Spleen (tissue), 13 donors: ENCODE measurements at places on chromosomes 3 and 15. TPM values are rescaled to one million over a fixed set of nuclear protein-coding genes. Genes with fewer than 3 reads are reported as not detected.

- H3K4me3 ChIP-seq, result no peak overlapping the region
- H3K4me1 ChIP-seq, result no peaks in the 10 kb centered on the region
- no peak for DNase-seq
- no peak overlapping the region for H3K27ac ChIP-seq
Observed at GRCh38 chr3:80994085-80994665, 767.3 kb downstream of the GBE1 start.

IGF2BP2 gene
- 16.8 TPM for total RNA-seq

SEMA5B gene
- total RNA-seq, result 0.09 TPM

IL5RA gene
- total RNA-seq, result 0.40 TPM

GRCh38 chr3:61414456-61414855, 146.9 kb upstream of the PTPRG start:
- no peaks in the 10 kb centered on the region for H3K36me3 ChIP-seq
- no peaks in the 10 kb centered on the region for H3K4me1 ChIP-seq
- no peak overlapping the region for H3K4me3 ChIP-seq
- no peak overlapping the region for H3K27ac ChIP-seq
- no peak for DNase-seq
- no peaks in the 10 kb centered on the region for H3K27me3 ChIP-seq

DNA sequence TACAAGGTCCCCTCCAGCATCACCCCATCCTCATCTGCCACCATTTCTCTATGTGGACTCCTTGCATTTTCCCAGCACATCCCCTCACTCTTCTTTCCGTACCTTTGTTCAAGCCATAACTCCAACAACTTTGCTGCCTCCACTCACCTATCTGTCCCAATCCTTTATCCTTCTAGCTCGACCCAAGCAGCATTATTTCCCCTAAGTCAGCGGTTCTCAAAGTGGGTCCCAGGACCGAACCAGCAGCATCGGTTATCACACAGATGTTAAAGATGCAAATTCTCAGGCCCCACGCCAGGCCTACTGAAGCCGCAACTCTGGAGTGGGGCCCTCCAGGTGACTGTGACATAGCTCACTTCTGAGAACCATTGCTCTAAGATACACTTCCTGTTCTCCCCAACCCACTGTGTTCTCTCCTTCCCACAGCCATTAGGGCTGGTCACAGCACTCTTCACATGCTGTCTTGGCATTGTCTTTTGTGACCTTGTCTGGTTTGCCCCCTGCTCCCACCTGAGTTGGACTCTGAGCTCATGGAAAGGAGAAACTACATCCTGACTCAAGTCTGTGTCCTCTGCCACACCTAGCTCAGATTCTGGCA, 56.2 kb downstream of the AAGAB start:
- H3K27me3 ChIP-seq, result no peaks in the 10 kb centered on the region
- H3K36me3 ChIP-seq, result no peaks in the 10 kb centered on the region
- no peak overlapping the region for H3K4me3 ChIP-seq
- no peak for DNase-seq
- peaks cover 46% of the 10 kb centered on the region for H3K4me1 ChIP-seq
- H3K27ac ChIP-seq, result peak overlapping the region; percentile 72

- no peak overlapping the region for H3K27ac ChIP-seq
- H3K4me1 ChIP-seq, result peaks cover 6% of the 10 kb centered on the region
- H3K4me3 ChIP-seq, result no peak overlapping the region
- no peak for DNase-seq
Observed at GRCh38 chr15:84836844-84837243, 19.7 kb downstream of the ALPK3 start.

TIMP4 gene
- total RNA-seq, result 0.37 TPM

GRCh38 chr3:187812496-187812895, 67.2 kb upstream of the BCL6 start:
- DNase-seq, result no peak
- no peak overlapping the region for H3K4me3 ChIP-seq
- H3K4me1 ChIP-seq, result peaks cover 5% of the 10 kb centered on the region
- H3K36me3 ChIP-seq, result no peaks in the 10 kb centered on the region

DNA sequence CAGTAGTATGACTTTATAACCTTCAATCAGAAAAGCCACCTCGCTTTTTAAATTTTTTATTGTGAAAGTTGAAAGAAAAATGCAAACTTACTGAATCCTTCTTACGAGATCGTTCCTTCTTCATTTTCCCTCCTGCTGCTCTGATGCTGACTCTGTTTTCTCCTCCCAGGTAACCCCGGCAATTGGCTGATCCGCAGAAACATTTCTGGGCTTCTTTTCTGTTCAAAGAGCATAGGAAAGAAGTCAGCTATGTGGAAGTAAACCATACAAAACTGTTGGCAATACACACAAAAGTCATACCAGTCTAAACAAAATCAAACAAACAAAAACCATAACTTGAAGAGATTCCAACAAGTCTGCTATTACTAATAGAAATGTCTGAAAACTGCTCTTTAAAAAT, 66.0 kb downstream of the SETD2 start:
- H3K27ac ChIP-seq, result no peak overlapping the region
- DNase-seq, result no peak
- peaks cover 97% of the 10 kb centered on the region for H3K36me3 ChIP-seq
- H3K27me3 ChIP-seq, result no peaks in the 10 kb centered on the region
- no peaks in the 10 kb centered on the region for H3K4me1 ChIP-seq

SAXO2 gene
- total RNA-seq, result 1.8 TPM
